ENCODE measurements at places on chromosomes 3 and 15.
A peak's percentile ranks its signal among the peaks of the same experiment; 100 is the strongest.

DNA sequence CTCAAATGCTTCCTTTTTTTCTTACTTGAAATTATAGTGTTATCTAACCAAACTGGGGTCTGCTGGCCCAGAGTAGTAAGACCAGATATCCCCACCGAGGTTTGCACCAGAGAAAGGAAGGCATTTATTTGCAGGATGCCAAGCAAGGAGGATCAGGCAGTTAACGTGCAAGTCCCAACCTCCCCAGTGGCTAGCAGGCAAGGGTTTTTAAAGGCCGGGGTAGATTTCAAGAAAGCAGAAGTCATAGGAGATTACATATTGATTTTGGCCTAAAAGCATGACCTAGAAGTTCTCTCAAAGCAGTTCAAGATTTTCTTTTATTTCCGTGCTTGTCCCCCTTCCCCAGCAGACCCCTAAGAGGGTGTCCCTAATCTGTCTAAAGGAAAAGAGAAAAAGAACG lies 32.8 kb upstream of the STRIT1 start:
- no peak for DNase-seq

DNA sequence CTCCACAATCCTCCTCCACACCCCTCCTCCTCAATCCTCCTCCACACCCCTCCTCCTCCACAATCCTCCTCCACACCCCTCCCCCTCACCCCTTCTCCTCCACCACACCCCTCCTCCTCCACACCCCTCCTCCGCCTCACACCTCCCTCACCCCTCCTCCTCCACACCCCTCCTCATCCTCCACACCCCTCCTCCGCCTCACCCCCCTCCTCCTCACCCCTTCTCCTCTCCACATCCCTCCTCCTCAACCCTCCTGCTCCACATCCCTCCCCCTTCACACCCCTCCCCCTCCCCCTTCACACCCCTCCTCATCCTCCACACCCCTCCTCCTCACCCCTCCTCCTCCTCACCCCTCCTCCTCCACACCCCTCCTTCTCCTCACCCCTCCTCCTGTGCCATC lies 69.8 kb upstream of the BLM start:
- DNase-seq: no peak

GRCh38 chr3:53744351-53744750 lies 101.9 kb downstream of the CHDH start:
- DNase-seq: peak; percentile 6

DNA sequence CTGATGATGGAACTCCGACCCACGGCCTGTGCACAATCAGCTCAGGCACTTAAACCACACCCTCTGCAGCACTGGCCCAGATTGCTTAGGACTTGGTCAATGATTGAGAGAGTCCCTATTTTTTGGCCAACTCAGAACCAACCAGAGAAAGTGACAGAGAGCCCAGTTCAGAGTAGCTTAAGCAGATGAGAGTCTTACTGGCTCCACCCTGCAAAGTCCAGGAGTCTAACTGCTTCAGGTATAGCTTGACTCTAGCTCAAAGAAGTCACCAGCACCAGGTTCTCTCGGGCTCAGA lies 20.1 kb downstream of the SLC6A20 start:
- DNase-seq: no peak

- no peak for DNase-seq
Measured at GRCh38 chr3:66017591-66017990, 21.1 kb downstream of the MAGI1 start.

DNA sequence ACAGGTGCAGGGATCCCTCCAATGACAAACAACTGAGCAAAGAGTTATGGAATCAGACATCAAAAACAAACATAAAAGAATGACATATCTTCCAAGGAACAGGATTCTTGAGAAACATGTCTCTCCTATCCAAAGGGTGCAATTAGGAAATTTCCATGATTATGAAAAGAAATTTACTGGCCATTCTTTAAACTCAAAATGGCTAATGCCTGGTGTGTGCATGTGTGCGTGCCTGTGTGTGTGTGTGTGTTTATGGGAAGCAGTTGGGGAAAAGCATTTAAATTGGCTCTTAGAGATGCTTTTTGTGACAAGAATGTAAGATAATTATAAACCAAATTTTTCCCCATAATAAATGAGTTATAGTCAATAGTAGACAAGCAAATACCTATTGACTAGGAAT lies 320.5 kb upstream of the THBS1 start:
- DNase-seq: no peak

- DNase-seq: no peak
Measured at GRCh38 chr15:67118808-67119207, 53.4 kb downstream of the SMAD3 start.

DNA sequence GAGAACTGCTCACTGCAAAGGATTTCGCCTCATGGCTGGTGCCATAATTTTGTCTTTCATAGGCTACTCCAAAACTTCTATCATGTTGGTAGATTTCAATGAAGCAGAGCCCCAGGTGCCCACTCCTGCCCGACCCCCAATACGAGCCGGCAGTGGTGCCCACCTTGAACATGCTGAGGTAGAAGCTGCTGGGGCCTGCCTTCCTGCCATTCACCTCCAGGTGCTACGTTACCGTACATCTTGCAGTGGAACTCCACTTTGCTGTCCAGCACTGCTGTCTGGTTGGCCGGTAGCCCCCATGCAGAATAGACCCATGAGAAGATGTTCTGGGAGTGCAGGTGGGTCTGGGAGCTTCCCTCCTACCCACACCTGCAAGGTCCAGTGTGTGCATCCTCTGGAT lies 502.8 kb upstream of the TBL1XR1 start:
- no peak for DNase-seq

Data from RKO (cell line).